GM23338 (cell line): ENCODE measurements at places on chromosomes 1 and 21.

DNA sequence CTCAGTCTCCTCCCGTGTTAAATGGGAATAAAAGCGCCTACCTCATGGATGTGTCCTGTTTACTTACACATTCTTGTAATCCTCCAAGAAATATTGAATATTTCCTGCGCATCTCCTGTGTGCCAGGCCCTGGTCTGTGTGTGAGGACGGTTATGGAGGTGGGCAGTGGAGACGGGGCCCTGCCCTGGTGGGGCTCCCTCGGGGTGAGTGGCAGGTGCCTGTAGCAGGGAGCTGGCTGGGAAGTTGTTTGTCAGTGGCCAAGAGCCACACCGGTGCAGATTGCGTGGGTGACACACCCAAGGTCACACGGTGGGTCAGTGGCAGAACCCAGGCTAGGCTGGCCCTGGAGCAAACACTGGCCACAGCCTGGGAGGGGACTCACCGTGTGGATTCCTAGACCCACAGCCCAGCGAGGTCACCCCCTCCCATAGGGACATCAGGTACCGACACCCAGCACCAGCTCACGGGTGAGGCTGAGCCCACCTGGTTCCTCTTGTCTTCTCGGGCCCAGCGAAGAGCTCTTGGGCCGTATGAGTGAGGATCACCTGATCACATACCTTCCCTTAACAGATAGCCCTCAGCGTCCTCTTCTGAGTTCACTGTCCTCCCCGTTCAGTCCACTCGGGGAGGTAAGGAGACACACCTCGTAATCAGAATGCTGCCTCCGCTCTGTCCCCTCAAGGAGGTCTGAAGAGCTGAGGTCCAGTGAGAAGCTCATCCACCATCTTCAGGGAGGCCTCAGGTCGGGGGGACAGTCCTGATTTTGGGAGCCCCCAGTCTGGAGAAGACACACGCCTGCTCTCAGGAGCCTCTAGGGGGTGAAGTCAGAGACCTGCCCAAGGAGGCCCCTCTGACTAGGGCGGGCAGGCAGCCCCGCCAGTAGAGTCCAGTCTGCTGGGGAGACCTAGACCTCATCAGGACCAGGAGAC, 349.6 kb downstream of the MATN1 start:
- DNase-seq = no peak

DNA sequence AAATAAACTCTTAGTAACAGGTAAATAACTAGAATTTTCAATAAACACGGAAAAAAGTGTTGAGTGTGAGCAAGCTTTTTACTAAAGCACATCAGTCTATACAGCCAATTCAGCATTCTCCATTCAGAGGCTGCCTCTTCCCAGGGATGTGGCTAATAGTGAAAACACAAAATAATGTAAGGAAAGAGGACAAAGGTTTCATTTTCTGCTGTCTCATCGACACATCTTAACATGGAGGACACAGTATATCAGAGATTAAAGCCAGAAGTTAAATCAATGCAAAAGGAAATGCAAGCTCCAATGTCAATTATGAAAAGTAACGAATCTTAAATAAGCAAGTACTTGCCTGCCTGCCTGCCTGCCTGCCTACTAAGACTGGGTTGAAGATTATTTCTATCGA, 43.2 kb downstream of the LUZP1 start:
- no peak for DNase-seq

- DNase-seq = no peak
These were observed 67.5 kb upstream of the PRDX6 start for GRCh38 chr1:173409613-173410012.

DNA sequence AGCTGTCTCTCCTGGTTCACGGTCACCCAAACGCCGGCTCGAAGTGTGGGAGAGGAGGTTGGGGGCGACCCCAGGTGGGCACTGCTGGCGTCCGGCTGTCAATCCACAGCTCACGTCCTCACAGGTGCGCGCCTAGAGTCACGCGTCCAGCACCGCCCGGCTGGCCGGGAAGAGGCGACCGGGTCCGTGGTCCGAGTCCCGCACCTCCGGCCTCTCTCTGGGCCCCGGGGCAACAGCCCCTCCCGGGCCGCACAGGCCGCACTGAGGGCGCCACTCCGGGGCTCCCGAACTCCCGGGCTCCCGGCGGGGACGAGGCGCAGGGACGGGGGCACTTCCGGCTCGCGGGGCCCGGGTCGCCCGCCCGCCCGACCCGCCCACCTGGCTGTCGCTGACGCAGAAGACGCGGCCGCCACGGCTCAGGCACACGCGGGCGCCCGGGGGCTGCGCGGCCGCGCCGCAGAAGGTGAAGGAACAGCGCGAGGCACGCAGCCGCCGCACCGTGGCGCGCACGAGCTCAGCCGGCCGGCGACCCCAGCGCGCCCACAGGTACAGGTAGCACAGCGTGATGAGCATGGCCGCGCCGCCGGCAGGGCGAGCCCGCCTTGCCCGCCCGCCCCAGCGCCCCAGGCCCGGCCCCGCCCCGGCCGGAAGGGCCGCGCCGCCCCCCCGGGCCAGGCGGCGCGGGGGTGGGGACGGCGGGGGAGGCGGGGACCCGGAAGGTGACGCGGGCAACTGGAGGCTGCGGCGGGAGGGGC, at the start of gene HLCS:
Gene HLCS (minus strand): TSS at position 604 of the 755 bp plus-strand sequence. CDS start 31 bp downstream, at position 573.
- DNase-seq = peak; percentile 78

DNA sequence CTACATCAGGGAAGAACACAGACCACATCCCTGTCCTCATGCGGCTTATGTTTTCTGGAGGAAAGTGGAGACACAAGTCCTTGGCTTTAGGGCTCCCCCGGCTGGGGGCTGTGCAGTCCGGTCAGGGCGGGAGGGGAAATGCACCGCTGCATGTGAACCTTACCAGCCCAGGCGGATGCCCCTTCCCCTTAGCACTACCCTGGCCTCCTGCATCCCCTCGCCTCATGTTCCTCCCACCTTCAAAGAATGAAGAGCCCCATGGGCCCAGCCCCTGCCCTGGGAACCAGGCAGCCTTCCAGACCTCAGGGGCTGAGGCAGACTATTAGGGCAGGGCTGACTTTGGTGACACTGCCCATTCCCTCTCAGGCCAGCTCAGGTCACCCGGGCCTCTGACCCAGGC, 45.5 kb downstream of the TNNT2 start:
- no peak for DNase-seq

DNA sequence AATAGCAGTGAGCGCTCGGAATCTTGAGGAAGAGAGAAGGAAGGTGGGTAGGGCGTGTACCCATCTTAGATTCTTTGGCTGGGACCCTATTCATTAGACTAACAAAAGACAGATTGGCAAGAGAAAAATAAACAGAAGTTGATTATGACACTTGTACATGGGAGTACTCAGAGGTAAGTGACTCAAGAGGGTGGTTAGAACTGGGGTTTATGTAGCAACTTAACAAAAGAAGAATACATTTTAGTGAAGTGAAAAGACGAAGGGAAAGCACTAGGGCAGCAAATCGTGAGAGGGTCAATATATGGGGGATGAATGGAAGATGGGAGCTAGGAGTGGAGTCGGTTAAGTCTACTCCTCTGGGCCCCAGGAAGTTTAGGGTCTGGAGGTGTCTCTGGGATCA, 25.8 kb upstream of the RCC2 start:
- no peak for DNase-seq

- no peak for DNase-seq
These were observed 1.1 kb upstream of the GUCA2B start for GRCh38 chr1:42152119-42152518.

GRCh38 chr1:15229707-15230131, 17.3 kb upstream of the FHAD1 start:
- no peak for DNase-seq

DNA sequence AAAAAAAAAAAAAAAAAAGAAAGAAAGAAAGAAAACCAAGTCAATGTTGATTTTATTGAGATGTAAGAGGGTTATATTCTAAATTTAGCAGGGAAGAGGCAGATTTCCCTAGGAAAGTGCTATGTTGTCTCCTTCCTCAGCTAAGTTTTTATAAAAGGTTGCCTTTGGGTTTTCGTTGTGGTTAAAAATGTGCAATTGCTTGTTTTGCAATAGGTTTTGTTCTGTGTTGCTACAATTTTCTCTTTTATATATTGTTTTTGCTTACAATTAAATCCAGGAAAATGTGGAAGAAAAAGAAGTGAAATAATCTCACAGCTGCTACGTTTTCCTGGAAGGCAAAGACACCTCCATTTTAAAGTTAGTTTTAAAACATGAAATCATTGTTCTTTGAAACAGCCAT, 136.7 kb upstream of the C1orf105 start:
- DNase-seq = no peak

DNA sequence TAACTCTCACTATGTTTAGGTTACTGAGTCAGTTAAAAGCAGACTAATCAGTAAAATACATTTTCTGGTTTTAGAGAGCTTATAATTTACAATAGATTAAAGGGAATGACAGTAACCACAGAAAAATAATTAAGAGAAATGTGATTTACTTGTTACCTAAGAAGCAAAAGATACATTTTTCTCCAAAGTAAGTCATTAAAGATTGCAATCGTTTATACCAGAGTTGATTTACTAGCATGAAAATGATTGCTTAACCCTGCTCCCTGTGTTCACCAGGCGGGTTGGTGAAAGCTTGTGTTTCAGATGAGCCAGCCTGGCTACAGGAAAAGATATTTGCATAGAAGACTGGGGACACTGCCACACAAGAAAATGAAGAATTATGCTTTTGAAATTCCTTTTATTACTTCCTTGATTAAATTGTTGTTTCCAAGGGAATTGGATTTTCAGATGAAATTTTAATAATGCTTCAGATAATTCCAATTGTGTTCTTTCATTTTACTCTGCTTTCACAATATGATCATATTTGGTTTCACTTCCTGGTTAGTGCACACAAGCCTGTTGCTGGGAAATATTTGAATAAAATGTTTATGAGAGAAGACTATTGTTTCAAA, 27.9 kb downstream of the LRRC8B start:
- DNase-seq = no peak

GRCh38 chr1:54463259-54464030, 57.3 kb upstream of the SSBP3 start:
- DNase-seq = no peak

GRCh38 chr1:248881261-248881660, 22.4 kb upstream of the ZNF692 start:
- DNase-seq = no peak

GRCh38 chr21:44574457-44575306, 1.2 kb downstream of the KRTAP10-4 start:
- DNase-seq = peak; percentile 47

GRCh38 chr1:222023025-222023424, 281.1 kb upstream of the DUSP10 start:
- DNase-seq = no peak

DNA sequence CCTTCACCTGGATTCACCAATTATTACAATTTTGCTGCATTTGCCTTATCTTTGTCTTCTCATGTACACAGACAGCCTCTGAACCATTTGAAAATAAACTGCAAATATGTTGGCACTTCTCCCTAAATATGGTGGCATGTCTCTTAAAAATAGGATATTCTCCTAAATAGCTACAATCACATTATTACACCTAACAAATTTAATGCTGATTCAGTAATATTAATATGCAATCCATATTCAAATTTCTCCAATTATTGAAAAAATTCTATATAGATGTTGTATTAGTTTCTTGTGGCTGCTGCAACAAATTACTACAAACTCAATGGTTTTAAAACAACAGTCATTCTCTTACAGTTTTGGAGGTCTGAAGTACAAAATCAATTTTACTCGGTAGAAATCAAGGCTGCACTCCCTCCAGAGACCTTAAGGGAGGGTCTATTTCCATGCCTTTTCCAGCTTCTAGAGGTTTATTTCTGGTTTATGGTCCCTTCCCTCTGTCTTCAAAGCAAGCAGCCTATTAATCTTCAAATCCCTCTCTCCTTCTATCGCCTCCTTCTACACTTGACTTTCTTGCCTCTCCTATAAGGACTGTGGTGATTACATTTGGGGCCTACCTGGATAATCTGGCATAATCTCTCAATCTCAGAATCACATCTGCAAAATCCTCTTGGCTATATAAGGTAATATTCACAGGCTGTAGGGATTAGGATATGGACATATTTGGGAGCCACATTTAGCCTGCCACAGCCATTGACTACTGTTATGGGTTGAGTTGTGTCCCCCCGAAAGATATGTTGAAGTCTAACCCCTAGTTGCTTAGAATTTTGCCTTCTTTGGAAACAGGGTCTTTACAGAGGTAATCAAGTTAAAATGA, 52.5 kb upstream of the BOLA1 start:
- peak; percentile 7 for DNase-seq

GRCh38 chr1:218112862-218113261, 172.2 kb upstream of the RRP15 start:
- DNase-seq = no peak

- peak; percentile 81 for DNase-seq
These were observed 67.2 kb downstream of the TTLL7 start for GRCh38 chr1:83931658-83932253.

- DNase-seq = no peak
These were observed 2.7 kb downstream of the RHBG start for GRCh38 chr1:156371553-156372264.

DNA sequence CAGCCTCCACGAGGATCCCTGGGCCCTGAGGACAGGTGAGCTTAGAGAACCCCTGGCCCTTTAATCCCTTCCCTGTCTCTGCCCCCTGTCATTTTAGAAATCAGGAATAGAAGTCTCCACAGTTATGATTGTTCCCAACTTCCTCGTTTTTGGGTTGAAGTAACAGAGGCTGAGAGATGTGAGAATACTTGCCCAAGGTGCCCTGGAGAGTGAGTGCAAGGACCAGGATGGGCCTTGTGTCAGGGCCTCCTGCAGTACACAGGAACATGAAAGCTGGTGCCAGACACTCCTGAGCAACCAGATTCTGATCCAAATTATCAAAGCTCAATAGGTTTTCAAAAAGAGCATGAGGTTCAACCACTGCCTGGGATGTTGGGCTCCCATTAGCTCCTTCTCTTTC, 10.1 kb downstream of the HLX start:
- DNase-seq = no peak

DNA sequence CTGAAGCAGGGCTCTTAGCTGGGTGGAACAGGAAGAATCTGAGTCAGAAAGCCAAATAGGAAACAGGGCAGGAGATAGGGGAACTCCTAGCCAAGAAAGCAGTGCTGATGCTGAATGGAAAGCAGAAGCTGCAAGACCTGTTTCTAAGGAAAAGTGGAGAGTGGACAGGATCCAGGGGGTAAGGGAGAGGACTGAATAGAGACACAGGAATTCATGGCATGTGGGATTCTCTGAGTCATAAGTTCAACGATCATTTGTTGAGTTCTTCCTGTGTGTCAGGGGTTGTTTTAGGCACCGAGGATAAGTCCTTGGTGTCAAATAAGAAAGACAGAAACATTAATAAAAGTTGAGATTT, 153.8 kb upstream of the FGGY start:
- peak; percentile 40 for DNase-seq

GRCh38 chr1:87833166-87833565, 504.5 kb downstream of the LMO4 start:
- no peak for DNase-seq

DNA sequence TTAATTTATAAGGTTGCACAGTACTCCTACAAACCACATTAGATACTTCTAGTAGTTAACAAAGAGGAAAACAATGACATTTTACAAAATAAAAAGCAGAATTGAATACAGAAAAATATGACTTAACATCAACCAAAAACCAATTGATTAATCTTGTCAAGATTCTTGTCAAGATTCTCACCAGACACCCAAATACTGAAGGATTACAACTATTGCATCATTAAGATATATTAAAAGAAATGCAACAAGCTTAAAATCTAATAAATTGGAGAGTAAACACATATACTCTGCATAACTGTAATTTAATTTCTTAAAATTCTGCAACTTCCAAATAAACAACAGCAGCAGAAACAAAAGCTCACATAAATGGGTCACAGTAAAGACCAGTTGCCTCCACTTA, 4.7 kb downstream of the WLS start:
- no peak for DNase-seq

- DNase-seq = peak; percentile 66
These were observed 1.7 kb downstream of the RCC2 start for GRCh38 chr1:17437580-17438317.
